ENCODE measurements at places on chromosomes 5 and 9.

DNA sequence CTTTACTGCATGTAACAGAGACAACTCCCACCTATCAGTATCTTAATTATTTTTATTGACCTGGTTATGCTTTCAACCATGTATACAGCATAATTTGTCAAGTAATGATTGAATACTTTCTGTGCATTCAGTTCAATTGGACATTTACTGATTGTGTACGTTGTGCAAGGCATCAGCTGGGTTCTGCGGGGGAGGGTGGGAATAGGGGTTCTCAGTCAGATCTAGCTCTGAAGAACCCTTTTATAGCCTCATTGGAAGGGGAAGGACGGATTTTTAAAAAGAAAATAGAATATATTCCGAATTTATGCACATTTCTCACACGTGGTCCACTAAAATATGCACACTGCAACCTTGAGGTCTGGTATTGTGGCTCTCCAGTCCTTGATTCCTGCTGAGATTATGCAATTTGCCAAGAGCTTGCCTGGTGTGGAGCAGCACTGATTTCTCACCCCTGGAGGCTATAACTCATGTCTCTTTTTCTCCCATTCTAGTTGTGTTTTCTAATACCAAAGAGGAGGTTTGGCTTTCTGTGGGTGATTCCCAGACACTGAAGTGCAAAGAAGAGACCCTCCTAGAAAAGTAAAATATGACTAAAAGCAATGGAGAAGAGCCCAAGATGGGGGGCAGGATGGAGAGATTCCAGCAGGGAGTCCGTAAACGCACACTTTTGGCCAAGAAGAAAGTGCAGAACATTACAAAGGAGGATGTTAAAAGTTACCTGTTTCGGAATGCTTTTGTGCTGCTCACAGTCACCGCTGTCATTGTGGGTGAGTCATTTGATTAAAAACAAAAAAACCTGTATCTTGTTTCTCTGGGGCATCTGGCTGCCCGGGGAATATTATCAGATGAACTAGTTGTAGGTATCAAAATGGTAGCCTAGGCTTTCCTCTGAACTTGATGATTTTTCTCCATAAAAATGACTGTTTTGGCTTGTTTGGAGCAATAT is 1.7 kb downstream of the SLC1A3 start:
- DNase-seq = no peak

- no peak for DNase-seq
Measured at GRCh38 chr5:91499943-91500531, 116.9 kb upstream of the ARRDC3 start.

DNA sequence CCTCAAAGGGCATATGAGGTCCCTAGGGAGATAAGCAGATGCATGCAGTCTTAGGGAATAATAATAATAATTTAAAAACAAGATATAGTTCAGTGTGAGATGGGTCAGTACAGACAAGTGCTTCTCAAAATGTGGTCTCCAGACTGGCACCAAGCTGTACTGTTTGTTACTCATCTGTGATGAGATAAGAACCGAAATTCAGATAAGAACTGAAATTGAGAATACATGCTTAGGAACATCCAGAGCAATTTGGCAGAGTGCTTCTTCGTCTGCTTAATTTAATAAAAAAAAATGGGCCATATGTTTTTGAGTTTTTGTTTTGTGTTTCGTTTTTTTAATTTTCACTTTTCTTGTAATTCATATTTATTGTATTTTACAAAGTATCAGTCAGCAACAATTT is 86.5 kb upstream of the SGCD start:
- DNase-seq = no peak

- no peak for DNase-seq
Measured at GRCh38 chr9:95512709-95513095, 4.1 kb downstream of the PTCH1 start.

DNA sequence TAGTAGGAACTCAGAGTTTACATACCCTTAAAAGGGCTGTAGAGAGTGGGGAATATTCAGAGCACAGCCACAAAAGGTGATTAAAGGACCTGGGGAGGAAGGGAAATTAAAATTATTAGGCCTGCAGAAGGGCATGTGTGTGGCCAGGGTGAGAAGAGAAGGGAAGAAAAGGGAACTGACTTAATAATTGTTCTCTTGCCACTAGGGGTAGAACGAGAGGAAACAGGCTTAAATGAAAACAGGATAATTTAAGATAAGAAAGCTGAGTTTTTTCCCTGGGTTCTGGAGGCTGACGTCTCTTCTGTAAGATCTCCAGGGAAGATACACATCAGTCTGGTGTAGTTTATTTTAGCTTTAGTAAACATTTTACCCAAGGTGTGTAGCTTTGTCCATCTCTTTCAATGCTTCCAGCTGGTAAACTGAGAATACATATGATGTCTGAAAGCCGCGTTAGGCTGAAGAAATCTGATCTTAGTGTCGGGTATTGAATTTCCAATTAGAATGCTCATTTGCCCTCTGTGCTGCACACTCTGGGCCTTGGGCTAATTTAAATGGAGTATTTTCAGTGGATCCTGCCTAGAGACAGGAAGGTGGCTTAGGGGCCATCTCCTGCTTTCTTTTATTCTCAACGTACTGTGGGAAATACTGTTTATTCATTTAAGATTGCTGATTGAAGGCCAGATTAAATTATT is 416.8 kb downstream of the TMEM38B start:
- no peak for DNase-seq

Measured in stimulated activated CD8-positive, alpha-beta memory T cell treated with anti-CD3 and anti-CD28 coated beads, Interleukin-4, amount 100 ng/mL, for 1 hour (primary cell).